ENCODE measurements at places on chromosomes 16 and 17. TPM values are rescaled to one million over a fixed set of nuclear protein-coding genes. Genes with fewer than 3 reads are reported as not detected.
A peak's percentile ranks its signal among the peaks of the same experiment; 100 is the strongest.

DNA sequence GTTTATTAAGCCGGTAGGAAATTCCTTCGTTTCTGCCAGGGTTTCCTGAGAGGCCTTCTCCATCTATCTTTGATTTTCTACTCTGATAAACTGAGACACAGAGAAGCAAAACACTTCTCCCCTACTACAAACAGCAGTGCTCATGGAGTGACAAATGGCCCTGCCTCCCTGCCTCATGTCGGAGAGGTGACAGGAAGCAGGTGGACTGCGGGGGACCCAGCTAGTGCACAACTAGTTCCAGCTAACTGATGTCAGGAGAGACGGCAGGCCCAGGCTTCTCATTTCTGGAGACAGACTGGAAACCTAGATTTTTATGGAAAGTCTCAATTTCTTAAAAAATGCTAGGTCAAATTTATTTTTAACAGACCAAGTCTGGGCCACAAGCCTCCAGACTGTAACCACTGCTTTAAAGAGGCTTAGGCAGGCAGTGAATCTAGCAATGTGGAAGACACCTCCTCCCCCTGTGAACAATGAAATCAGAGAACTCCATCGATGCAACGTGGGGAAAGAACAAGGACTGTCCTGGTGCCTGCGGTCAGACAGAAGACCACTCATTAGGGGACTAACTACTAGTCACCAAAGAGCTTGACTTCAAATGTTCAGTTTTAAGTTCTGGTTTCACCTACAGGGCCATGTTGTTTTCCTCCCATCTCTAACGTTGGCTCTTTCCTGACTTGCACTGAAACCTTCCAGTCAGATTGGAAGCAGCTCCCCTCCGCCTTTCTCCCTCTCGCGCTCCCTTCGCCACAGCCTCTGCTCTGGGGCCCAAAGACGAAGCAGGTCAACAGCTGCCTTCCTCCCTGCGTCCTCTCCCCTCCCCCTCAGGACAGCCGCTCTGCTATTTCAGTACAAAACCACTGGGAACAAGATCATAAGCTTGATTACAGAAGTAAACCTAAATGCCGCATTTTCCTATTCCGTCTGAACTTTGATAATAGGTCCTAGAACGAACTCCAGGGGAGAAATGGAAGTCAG, 17.6 kb downstream of the GTF3C1 start:
- DNase-seq, result no peak

The FUS gene
- 61.7 TPM for total RNA-seq

The TNFRSF17 gene
- 6.2 TPM for total RNA-seq

GRCh38 chr16:65285128-65286048, 163.5 kb upstream of the CDH11 start:
- no peak for DNase-seq

The VMO1 gene
- not detected for total RNA-seq

DNA sequence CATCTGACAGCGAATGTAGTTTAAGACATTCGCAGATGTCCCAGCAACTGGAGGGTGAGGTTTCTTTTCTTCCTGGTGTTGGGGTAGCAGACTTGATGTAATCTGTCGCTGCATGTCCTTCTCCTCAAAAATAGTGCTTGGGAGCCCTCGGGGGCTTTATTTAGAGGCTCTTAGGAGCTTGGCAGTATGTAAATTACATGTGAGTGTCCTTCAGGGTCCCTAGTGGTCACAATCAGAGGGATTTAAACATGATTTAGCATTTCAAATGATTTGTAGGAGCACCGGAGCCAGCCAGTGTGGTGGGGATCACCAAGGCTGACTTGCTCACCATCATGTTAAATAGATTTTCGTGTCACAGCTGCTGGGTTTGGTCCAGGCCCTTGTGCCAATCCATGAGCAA, 8.8 kb upstream of the SALL1 start:
- no peak for DNase-seq

The HSD17B1 gene
- total RNA-seq, result 1.3 TPM

- DNase-seq, result no peak
These were observed 96.2 kb upstream of the DNAH17 start for GRCh38 chr17:78673395-78673794.

GRCh38 chr17:53818929-53819328, 3.8 kb upstream of the KIF2B start:
- DNase-seq, result no peak

The LDHD gene
- total RNA-seq, result not detected

DNA sequence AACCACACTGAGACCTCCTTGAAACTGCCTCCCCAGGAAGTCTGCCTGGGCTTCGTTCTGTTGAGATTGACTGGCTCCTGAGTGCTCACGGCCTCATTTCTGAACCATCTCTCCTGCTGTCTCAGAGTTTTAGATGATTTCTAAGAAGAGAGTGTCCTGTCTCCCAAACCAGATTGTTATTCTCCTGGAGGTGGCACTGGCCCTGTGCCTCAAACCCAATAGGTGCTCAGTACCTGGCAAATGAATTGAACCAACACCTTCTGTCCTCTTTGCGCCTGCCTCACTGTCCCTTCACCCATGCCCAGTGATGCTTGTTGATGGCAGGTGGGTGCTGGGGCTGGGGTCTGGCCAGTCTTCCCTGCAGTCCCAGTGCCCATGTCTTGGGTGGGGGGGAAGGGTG, 36.3 kb upstream of the C1QL1 start:
- DNase-seq, result no peak

The CBFA2T3 gene
- total RNA-seq, result not detected

The CD19 gene
- total RNA-seq, result 392 TPM

The TBC1D3C gene
- not detected for total RNA-seq

The ITPRIPL2 gene
- not detected for total RNA-seq

DNA sequence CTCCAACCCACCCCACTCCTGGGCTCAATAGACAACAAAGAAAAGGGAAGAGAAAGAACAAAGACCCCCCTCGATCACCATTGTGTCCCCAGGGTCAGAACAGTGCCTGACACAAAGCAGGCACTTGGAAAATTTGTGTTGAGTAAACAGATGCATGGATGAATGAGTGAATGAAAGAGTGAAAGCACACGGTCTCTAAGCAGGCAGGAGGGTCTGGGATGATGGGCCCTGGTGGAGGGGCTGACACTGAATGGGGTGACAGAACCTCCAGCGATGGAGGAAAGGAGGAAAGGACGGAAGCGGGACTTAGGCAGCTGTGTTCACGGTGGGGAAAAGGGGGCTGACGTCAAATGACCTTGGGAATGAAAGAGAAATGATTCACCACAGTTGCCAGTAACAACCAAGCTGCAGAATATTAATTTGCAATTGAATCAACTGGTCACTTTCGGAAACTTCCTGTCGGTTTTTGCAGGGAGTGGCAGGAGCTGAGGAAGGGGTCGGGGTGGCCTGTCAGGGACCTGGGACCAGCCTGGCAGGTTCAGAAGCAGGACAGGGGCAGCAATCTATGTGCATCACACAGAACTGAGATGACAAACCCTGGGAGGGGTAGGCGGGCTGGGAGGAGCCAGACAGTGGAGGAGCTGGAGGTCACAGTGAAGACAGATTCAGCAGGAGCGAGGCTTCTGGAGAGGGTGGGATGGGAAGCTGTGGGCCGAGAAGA, 6.7 kb upstream of the GAST start:
- DNase-seq, result no peak

DNA sequence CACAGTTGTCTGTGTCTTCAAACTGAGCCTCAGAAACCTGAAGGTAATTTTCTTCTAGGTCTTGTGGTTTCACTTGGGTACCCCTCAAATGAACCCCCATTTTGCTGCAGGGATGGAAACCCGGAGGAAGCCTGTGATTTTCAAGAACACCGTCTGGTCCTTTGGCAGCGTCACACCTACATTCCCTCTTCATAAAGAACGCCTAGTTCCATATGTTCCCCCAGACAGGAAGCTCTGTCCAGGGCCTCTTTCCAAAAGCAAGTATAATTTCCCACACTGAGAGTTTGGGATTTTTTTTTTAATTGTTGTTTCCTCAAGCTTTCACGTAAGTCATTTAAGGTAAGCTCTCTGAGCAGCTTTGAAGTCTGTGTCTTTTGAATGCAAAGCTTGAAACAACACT, 515.0 kb downstream of the TMEM114 start:
- DNase-seq, result no peak

The ZNF287 gene
- total RNA-seq, result 0.40 TPM

The SULT1A3 gene
- 7.1 TPM for total RNA-seq

DNA sequence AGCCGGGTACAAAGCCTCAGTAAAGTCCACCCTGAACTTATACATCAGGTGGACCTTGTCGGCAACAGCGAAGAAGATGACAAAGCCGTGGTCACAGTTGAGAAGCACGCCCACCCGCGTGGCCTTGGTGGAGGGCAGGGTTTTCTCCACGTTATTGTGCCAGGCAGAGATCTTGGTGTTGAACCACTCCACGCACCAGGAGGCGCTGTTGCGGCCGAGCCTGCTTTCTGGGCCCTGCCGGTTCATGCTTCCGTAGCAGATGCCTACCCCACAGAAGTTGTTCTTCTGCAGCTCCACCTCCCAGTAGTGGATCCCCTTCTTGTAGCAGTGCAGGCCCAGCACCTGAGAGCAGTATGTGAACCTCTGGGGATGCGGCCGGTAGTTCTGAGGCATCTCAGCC, 22.1 kb downstream of the TRIM25 start:
- peak; percentile 67 for DNase-seq

DNA sequence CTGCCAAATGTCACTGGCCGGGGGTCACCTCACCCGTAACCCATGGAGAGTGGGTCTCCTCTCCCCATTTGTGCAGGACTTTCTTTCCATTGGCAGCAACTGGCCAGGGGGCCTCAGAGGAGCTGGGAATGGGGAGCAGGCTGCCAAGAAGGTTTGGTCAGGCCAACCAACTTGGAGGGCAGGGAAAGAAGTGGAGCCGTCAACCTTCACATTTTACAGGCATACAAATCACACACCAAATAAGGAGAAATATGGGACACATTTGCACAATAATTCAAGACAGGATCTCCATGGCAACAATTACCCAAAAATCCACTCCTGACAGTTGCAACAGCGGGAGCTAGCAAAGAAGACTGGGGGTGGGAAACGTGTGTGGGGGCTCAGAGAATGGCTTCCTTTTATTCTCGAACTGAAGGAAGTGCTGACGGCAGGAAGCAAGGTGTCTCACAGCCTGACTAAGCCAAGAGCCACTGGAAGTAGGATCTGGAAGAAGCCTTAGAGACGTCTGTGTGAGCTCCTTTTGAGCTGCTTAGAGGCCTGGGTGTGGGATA, 20.9 kb downstream of the RPRML start:
- no peak for DNase-seq

DNA sequence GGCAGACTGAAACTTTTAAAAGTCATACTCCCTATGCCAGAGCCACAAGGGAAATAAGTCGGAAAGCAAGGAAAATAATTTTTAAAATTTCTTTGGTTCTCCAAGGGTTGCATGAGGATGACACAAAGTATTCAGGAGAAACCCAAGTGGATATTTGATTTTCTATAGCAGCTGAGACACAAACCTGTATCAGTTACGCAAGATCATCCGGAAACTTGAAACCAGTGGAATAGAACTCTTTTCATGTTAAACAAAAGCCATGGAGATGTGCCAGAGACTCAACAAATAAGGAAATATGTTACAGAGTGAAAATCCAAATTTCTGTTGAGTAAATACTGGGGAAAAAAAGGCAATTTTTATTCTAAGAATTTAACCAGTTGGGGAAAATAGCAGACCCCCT, 294.7 kb downstream of the KIF2B start:
- no peak for DNase-seq

GRCh38 chr16:84806256-84806889, 13.4 kb upstream of the CRISPLD2 start:
- DNase-seq, result no peak

GRCh38 chr16:11326737-11327276, 18.5 kb upstream of the RMI2 start:
- no peak for DNase-seq

The ADAM11 gene
- total RNA-seq, result 1.3 TPM

The GNPTG gene
- total RNA-seq, result 39.1 TPM

DNA sequence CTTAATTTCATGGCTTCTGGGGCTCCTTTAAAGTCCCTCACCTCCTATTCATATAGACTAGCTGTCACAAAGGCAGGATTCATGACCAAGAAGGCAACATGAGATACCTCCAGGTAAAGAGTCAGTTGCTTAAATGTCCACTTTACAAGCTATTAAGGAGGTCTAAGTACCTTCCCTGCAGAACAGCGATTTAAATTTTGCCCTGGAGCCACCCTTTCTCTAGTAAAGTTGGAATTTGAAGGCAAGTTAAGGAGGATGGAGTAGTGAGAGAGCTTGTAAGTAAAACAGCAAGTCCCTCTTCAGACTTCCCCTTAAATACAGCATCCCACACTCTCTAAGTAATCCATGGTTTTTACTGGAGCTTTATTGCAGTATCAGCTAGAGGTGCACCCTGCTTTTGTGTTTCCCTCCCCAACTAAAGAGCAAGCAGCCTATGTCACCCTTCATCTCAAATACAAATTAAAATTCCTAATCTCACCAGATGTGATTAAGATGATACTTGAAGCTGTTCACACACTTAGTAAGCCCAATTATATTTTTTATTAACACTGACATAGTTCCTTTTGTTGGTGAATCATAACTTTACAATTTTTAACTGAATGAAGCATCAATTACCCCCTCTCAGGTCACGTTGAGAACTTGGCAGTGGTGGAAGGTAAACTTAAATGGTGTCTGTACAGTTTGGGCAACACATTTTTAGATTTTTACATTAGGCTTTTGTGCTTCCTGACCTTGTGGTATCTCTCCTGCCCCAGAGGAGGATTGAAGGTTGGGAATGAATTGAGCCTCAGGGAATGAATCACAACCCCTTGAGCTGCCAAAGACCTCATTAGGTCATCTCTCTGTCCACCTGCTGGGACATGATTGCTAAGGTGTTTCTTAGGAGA, 108.9 kb downstream of the TANGO6 start:
- no peak for DNase-seq

GRCh38 chr16:53908731-53909130, 204.8 kb downstream of the FTO start:
- no peak for DNase-seq

The CA5A gene
- total RNA-seq, result not detected

The CD79B gene
- 1,164 TPM for total RNA-seq

The SLC5A10 gene
- not detected for total RNA-seq

DNA sequence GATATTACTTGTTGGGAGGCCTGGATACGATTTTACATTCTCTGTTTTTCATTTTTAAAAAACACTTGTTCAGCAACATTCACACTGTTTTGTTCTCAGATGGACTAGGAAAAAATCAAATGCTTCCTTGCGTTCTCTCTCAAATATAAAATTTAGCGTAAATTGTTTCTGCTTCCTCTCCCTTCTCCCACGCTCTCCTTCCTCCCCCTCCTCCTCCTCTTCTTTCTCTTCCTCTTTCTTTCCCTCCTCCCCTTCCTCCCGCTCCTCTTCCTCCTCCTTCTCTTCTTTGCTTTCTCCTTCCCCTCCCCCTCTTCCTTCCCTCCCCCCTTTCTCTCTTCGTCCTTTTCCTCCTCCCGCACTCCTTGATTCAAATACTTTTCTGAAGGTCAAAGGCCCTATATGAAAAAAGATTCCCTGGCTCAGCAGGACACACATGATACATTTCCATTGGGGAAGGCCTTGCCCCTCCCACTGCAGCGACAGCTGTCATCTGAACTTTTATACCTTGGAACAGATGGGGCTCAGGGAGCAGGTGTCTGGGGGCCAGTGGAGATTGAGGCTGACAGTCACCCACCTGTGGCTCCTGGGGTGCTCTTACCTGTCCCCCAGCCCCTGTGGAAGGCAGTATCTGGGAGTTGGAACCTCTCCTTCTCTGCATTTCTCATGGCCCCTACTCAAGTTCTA, 99.4 kb upstream of the SDK2 start:
- DNase-seq, result no peak

GRCh38 chr17:49694847-49695697, 12.7 kb downstream of the SLC35B1 start:
- peak; percentile 89 for DNase-seq

GRCh38 chr17:57458718-57459285, 202.5 kb downstream of the MSI2 start:
- DNase-seq, result no peak

The ACSM5 gene
- not detected for total RNA-seq

The CHST5 gene
- 0.76 TPM for total RNA-seq

Measured in Karpas-422 (cell line).